ENCODE measurements at places on chromosomes 2 and 18.

DNA sequence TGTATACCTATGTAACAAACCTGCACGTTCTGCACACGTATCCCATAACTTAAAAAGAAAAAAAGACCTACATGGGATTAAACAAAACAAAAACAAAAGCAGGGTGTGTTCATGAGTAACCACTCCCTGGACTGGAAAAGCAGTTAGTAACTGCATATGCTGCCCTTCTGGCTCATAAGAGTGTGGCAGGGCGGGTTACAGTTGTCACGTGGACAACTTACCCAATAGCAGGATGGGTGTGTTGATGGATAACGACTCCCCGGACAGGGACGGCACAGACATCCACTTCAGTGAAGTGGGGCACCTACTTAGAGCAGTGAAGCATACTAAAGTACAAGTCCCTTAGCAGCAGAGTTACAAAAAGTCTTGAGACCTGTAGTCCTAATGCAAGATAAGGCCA lies 136.7 kb downstream of the CCBE1 start:
- no peak for DNase-seq

DNA sequence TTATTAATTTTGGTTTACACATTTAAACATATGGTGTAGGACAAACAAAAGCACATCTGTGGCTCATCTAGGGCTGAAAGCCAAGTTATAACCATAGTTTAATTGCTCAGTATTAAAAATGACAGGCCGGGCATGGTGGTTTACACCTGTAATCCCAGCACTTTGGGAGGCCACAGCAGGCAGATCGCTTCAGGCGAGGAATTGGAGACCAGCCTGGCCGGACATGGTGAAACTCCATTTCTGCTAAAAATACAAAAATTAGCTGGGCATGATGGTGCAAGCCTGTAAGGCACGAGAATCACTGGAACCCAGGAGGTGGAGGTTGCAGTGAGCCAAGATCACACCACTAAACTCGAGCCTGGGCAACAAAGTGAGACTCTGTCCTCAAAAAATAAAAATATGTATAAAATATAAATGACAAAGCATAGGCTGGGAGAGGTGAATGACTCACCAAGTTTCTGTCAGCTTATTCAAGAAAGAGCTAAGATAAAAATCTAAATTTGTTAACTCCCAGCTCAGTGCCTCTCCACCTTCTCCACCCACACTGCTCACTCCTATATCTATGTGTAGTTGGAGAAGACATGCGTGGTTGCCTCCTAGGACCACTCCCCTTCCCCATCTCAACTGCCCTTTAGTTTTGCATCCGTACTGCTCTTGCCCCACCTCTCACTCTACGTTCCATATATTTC lies 79.2 kb upstream of the PID1 start:
- DNase-seq = no peak

GRCh38 chr2:218387369-218388194 lies 5.5 kb downstream of the SLC11A1 start:
- DNase-seq = peak; percentile 63

DNA sequence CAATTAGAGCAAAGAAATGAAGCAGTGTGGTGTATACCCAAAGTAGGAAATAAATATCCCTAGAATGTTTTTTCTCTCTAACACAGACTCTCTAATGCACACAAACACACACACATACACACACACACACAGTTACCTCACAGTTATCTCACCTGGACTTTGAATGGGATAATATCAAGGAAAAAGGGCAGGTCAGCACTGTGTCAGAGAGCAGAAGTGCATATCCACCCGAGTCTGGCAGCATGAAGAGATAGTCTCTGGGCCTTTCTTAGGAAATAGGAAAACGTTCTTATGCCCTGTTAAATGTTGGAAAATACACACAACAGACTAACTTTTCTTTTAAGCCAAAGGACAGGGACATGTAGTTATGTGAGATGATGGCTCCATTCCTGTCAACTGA lies 162.0 kb downstream of the COL6A3 start:
- DNase-seq = no peak

- peak; percentile 86 for DNase-seq
Measured at GRCh38 chr2:170812710-170813600, 3.7 kb upstream of the GAD1 start.

GRCh38 chr2:71691747-71692441 lies 238.5 kb downstream of the DYSF start:
- DNase-seq = peak; percentile 50

- no peak for DNase-seq
Measured at GRCh38 chr2:230267059-230267458, 41.5 kb downstream of the SP140 start.

DNA sequence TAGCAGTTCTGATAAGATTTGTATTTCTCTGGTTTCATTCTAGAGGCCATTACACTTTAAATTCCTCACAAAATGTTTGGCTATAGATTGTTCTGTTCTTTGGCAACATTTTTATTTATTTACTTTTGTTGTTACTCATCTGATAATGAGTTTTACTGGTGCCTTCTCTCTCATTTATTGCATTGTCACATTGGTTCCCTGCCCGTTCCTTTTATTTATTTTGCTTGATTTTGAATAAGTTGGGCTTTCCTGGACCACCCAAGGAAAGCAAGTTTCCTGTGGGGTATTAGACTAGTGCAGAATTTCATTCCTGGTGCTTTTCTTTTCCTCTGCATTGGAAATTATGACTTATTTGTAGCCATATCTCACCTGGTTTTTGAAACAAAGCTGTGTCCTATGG lies 232.0 kb downstream of the SOCS6 start:
- no peak for DNase-seq

All from fibroblast of skin of right biceps (primary cell).